ENCODE measurements at places on chromosomes 2 and 18.

GRCh38 chr18:74961596-74961995 is 247.3 kb downstream of the PTGR3 start:
- H3K4me3 ChIP-seq: no peak overlapping the region
- peaks cover 8% of the 10 kb centered on the region for H3K4me1 ChIP-seq
- no peaks in the 10 kb centered on the region for H3K27me3 ChIP-seq
- no peak for DNase-seq
- no peak overlapping the region for H3K27ac ChIP-seq

DNA sequence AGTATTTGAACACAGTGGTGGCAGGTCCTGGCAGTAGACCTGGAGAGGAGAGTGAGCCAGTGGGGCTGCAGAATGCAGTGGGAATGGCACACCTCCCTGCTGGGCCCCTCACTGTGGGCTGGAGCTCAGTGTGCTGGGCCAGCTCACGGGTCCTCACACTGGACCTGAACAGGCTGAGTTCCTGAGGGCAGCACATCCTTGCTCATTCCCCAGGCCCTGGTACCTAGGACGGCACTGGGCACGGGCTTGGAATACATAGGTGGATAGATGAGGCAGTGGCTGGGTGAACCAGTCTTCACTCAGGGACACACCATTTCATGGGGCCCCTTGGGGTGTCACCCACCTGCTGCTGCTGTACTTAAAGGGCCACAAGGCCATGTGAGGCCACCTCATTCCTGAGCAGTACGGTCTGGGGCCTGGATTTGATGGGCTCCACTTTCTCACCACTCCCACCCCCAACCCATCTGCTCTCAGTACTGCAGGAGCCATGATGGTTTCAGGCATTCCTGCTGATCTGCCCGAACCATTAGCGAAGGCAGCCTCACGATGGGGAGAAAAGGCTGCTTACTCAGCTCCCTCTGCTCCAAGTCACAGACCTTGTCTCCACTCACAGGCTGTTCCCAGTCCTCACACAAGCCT is 4.2 kb downstream of the TMEM177 start:
- no peak overlapping the region for H3K4me3 ChIP-seq
- H3K4me1 ChIP-seq: peaks cover 4% of the 10 kb centered on the region
- H3K36me3 ChIP-seq: no peaks in the 10 kb centered on the region

DNA sequence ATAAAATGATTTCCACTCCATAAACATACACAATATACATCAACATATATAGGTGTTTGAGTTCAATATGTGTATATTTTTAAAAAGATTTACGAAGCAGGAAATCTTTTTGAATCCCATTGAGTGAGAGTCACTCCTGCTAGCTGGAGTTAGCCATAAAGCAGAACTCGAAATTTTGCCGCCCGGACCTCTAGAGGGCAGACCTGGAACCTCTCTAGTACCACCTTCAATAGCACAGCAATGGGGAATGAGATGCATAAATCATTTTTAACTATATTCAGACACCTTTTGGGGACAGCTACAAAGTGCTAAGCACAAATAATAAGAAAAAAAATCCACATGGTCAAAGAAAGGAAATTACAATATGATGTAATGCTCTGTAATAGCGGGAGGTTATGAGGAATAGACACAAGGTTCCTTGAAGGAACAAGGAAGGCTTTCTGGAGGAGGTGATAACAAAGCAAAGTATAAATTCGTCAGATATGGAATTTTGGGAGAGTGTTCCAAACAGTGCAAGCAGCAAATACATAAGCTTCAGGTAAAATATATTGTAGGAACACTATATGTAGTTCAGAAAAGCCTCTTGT is 533.4 kb downstream of the ERBB4 start:
- H3K27ac ChIP-seq: no peak overlapping the region
- H3K4me3 ChIP-seq: no peak overlapping the region
- DNase-seq: peak; percentile 51
- H3K27me3 ChIP-seq: no peaks in the 10 kb centered on the region

- no peak overlapping the region for H3K27ac ChIP-seq
- no peak for DNase-seq
- no peak overlapping the region for H3K4me3 ChIP-seq
- H3K36me3 ChIP-seq: no peaks in the 10 kb centered on the region
- no peaks in the 10 kb centered on the region for H3K27me3 ChIP-seq
- H3K4me1 ChIP-seq: peaks cover 12% of the 10 kb centered on the region
These were observed 32.4 kb downstream of the INPP4A start for GRCh38 chr2:98477036-98477435.

DNA sequence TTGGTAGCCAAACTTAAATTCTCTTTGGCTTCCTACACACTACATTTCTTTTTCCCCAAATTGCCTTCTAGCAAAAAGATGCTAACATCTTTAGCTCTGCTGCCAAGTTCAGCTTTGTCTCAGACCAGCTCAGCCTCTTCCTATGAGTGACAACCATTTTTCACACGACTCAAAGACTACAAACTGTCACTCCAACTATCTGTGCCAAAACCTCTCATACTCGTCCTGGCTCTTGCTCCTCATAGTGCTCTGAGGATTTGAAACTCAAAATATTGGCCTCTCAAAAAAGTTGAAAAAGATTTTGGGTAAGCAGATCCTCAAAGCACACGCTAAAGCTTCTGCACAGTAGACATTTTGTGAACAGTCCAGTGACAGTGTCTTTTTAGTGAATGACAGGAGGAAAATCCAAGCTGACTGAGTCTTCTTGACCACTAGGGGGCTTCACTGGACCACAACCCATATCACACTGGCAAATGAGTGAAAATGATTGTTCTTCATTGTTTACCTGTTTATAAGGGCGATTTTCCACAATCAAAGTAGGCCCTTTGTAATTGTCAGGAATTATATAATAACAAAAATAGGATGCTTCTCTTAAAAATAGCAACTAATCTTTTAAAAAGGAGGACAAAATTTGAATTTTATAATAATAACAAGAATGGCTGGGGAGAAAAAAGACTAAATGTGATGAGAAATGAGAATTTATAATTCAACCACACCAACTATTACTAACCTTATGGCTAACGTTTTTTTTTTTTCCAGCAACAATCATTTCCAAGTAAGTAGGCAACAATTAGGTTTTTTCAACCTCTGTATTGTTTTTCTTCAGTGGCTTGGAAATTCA is 85.5 kb upstream of the PGAP1 start:
- H3K27me3 ChIP-seq: no peaks in the 10 kb centered on the region
- DNase-seq: peak; percentile 67

- no peak overlapping the region for H3K4me3 ChIP-seq
- H3K4me1 ChIP-seq: peaks cover 14% of the 10 kb centered on the region
- no peaks in the 10 kb centered on the region for H3K27me3 ChIP-seq
- H3K27ac ChIP-seq: no peak overlapping the region
- H3K36me3 ChIP-seq: no peaks in the 10 kb centered on the region
These were observed 616.6 kb downstream of the ZEB2 start for GRCh38 chr2:143903172-143903856.

- DNase-seq: no peak
- H3K4me1 ChIP-seq: no peaks in the 10 kb centered on the region
- no peaks in the 10 kb centered on the region for H3K36me3 ChIP-seq
- H3K27ac ChIP-seq: no peak overlapping the region
- H3K4me3 ChIP-seq: no peak overlapping the region
- H3K27me3 ChIP-seq: no peaks in the 10 kb centered on the region
These were observed 11.2 kb upstream of the STK17B start for GRCh38 chr2:196182439-196183171.

DNA sequence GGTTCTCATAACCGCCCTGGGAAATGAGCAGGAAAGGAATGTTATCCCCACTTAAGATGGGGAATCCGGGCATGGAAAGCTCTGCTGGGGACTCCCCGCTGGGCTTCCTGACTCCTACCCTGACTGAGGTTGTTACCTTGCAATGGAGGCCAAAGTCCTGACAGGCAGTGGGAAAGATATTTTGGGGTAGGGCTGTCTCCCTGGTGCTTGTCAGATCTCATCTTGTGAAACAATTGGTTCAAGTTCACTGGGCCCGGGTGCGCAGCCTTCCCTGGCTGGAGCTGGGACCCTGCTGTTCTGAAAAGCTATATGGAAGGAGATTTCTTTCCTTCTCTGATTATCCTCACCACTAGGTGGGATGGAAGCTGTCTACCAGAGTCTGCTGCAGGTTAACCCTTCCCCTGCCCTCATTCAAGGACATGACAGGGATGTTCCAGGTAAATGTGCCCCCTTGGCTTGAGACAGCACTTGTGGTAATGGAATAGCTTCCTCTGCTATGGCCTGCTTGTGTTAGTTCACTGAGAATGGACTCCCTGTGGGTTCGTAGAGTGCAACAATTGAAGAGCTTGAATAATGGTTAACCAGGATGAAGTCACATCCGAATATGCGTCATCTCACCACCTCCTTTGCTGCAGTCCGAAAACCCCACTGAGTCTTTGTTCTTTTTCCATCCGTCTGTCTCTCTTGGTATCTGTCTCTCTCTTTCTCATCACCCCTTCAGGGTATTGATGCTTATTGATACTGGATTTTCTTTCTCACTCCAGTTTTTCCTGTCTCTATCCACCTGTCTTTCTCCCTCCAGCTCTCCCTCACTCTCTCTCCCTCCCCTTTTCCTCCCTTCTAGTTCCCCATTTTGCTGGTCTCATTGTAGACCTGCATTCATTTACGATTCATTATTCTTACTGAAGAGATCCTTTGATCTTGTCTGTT is 67.8 kb upstream of the EPAS1 start:
- H3K4me3 ChIP-seq: no peak overlapping the region
- H3K36me3 ChIP-seq: no peaks in the 10 kb centered on the region
- H3K4me1 ChIP-seq: peaks cover 19% of the 10 kb centered on the region
- no peak for DNase-seq
- no peak overlapping the region for H3K27ac ChIP-seq
- no peaks in the 10 kb centered on the region for H3K27me3 ChIP-seq

GRCh38 chr2:136920652-136921333 is 155.4 kb downstream of the THSD7B start:
- no peak overlapping the region for H3K4me3 ChIP-seq
- no peak for DNase-seq
- no peaks in the 10 kb centered on the region for H3K36me3 ChIP-seq
- H3K4me1 ChIP-seq: no peaks in the 10 kb centered on the region

- no peak overlapping the region for H3K27ac ChIP-seq
- H3K27me3 ChIP-seq: no peaks in the 10 kb centered on the region
- H3K4me3 ChIP-seq: no peak overlapping the region
These were observed 121.8 kb downstream of the CDC42EP3 start for GRCh38 chr2:37549598-37549997.

- H3K36me3 ChIP-seq: no peaks in the 10 kb centered on the region
- DNase-seq: peak; percentile 42
- peaks cover 10% of the 10 kb centered on the region for H3K4me1 ChIP-seq
- no peaks in the 10 kb centered on the region for H3K27me3 ChIP-seq
- H3K27ac ChIP-seq: no peak overlapping the region
These were observed 199.8 kb downstream of the PLCL1 start for GRCh38 chr2:198004173-198004572.

DNA sequence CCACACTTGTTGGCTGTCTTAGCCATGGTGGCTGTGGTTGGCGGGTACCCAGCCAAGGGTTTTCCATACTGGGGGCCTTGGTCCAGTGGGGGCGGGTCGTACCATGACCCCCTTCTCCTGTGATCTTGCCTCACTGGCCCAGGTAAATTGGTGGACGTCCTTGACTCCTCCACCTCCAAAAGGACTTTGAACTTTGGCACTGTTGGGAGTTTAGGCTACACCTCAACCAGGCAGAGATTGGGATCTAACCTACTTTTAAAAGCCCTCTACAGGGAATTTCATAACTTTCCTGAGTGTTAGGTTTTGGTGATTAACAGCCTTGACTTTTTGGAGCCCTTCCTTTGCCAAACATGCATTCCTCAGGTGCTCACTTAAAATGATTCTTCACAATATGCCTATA is 106.7 kb downstream of the NEDD4L start:
- H3K4me1 ChIP-seq: no peaks in the 10 kb centered on the region
- H3K27me3 ChIP-seq: no peaks in the 10 kb centered on the region
- no peak for DNase-seq
- no peak overlapping the region for H3K27ac ChIP-seq
- no peak overlapping the region for H3K4me3 ChIP-seq
- H3K36me3 ChIP-seq: no peaks in the 10 kb centered on the region

- H3K36me3 ChIP-seq: no peaks in the 10 kb centered on the region
- no peak for DNase-seq
- H3K4me3 ChIP-seq: no peak overlapping the region
- H3K27ac ChIP-seq: no peak overlapping the region
- H3K27me3 ChIP-seq: 0 out of 2 replicates have a peak, but pooled peaks cover 4% of the 10 kb centered on the region
These were observed 553.0 kb upstream of the FANCL start for GRCh38 chr2:58794103-58794502.

GRCh38 chr18:13269521-13270011 is 51.0 kb downstream of the LDLRAD4 start:
- H3K4me3 ChIP-seq: no peak overlapping the region
- no peaks in the 10 kb centered on the region for H3K36me3 ChIP-seq
- H3K4me1 ChIP-seq: 0 out of 2 replicates have a peak, but pooled peaks cover 4% of the 10 kb centered on the region
- peaks cover 54% of the 10 kb centered on the region for H3K27me3 ChIP-seq
- H3K27ac ChIP-seq: no peak overlapping the region
- peak; percentile 27 for DNase-seq

DNA sequence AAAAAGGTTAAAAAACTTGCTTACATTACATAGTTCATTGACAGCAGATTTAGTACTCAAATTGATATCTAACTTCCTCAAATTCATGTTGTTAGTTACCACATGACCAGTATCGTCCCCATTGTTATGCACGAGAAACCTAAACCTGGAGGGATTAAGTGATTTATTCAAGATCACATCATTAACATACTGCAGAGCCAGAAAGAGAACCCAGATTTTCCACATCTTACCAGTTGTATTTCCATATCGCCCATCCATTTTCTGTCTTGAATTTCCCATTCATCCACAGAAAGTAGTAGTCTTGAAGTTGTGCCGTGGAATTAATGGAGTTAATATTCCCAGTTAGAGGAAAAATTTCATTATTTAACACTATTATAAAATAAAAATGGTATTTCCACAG is 512.0 kb downstream of the METTL4 start:
- H3K27ac ChIP-seq: no peak overlapping the region
- no peaks in the 10 kb centered on the region for H3K27me3 ChIP-seq
- DNase-seq: no peak
- no peak overlapping the region for H3K4me3 ChIP-seq

DNA sequence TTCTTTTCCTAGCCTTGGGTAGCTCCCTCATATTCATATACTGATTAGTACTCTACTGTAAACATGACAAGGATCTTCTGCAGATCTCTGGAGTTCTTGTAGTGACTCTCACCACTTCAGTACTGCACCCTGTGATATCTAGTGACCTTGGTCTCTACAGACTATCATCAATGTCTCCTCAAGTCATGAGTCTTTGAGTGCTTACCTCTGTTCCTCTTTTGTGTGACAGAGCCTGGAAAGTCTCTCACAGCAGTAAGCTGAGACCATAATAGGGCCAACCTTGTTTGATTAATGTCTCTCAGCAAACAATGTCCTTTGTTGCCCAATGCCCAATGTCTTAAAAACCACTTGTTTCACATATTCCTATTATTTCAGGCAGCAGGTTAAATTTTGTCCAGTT is 34.2 kb upstream of the BAZ2B start:
- no peak for DNase-seq
- no peaks in the 10 kb centered on the region for H3K27me3 ChIP-seq
- H3K4me3 ChIP-seq: no peak overlapping the region
- H3K4me1 ChIP-seq: no peaks in the 10 kb centered on the region
- no peaks in the 10 kb centered on the region for H3K36me3 ChIP-seq

DNA sequence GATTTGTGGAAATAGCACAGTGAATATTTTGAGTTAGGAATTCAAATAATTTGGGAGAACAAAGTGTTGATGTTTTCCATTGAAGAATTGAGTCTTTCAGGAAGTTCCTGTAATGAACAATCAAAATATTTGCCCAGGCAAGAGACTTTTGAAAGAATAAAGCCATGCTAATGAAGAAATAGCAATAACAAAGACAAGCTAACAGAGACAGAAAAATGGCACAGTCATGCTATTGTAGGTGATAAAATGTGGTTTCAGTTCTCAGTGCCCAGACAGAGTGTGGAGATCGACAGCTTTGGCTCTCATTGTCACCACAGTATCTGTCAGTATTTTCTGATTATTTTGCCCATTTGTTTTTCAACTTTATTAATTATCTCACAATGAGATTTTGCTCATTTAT is 490.8 kb upstream of the PIK3C3 start:
- H3K4me3 ChIP-seq: no peak overlapping the region
- no peak overlapping the region for H3K27ac ChIP-seq
- H3K27me3 ChIP-seq: no peaks in the 10 kb centered on the region
- no peak for DNase-seq
